ENCODE measurements at places on chromosomes 11 and 22.
A peak's percentile ranks its signal among the peaks of the same experiment; 100 is the strongest.

GRCh38 chr22:49881856-49882255 lies 28.2 kb downstream of the ZBED4 start:
- DNase-seq = no peak

GRCh38 chr11:123377355-123377754 lies 52.7 kb upstream of the GRAMD1B start:
- DNase-seq = no peak

GRCh38 chr11:120285256-120285655 lies 39.8 kb upstream of the TLCD5 start:
- no peak for DNase-seq

- no peak for DNase-seq
These were observed 21.9 kb downstream of the OTOG start for GRCh38 chr11:17568944-17569343.

DNA sequence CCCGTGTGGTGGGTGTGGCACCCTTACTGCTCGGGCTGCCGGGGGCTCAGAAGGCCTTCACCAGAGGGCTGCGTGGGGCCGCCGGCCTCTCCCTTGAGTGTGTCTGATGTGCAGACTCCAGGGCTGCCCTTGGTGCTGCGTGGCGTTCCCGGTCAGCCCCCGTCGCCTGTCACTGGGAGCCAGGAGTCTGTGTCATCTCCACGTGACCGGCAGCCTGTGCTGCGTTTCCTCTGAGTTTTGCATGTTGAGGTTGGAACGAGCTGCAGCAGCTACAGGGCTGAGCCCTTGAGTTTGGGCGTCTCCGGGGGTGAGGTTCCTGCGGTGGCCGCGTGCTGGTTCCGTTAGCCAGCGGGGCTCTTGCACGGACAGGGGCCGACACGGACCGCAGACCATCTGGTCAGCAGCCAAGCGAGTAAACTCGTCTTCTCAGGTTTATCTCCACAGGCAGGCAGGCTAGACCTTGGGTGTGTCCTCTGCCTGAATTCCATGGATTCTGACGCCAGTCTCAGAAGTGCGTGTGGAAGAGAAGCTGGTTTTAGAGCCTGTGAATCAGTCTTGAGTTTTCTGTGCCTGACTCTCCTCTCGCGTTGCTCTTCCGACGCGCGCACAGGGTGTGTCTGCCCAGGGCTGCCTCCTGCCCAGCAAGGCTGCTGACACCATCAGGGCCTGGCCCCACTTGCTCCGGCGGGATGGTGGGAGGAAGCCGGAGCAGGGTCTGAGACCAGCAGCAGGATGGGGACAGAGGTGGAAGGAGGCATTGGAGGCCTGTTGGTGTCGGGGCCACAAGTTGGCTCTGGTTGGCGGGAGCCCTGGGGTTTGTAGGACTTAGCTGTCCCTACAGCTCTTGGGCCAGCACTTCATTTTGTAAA lies 10.5 kb downstream of the PTDSS2 start:
- no peak for DNase-seq

GRCh38 chr11:8983552-8983951 lies 19.3 kb upstream of the TMEM9B start:
- no peak for DNase-seq

DNA sequence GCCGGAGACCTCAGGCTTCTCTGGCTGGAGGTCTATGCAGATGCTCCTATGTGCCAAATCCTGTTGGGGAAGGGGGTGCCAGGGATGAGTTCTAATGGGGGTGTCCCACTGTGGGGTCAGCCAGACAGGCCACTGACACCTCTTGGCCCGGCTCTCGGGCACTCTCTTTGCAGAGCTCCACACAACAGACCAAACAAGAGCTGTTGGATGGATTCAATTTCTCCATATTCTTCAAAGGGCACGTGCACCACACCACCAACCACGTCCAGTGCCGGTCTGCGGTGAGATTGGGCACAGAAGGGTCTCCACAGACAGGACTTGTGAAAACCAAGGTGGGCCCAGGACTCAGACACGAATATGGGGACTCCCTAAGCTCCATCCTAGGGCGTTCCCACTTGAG lies 2.2 kb upstream of the RGL4 start:
- DNase-seq = no peak

GRCh38 chr22:32985899-32986765 lies 72.0 kb downstream of the SYN3 start:
- peak; percentile 28 for DNase-seq
